ENCODE measurements at places on chromosomes 11 and 22. TPM values are rescaled to one million over a fixed set of nuclear protein-coding genes. Genes with fewer than 3 reads are reported as not detected.

PRR5L gene
- total RNA-seq: 5.1 TPM

GLYATL2 gene
- total RNA-seq: not detected

LRRC75B gene
- total RNA-seq: 2.2 TPM

IL10RA gene
- total RNA-seq: not detected

GAB4 gene
- total RNA-seq: not detected

ARHGAP20 gene
- total RNA-seq: not detected

GRCh38 chr11:69841170-69841858 lies 22.1 kb upstream of the FGF3 start:
- DNase-seq: no peak

GRCh38 chr11:65304613-65305012 lies 10.1 kb upstream of the CDC42EP2 start:
- DNase-seq: no peak

DNA sequence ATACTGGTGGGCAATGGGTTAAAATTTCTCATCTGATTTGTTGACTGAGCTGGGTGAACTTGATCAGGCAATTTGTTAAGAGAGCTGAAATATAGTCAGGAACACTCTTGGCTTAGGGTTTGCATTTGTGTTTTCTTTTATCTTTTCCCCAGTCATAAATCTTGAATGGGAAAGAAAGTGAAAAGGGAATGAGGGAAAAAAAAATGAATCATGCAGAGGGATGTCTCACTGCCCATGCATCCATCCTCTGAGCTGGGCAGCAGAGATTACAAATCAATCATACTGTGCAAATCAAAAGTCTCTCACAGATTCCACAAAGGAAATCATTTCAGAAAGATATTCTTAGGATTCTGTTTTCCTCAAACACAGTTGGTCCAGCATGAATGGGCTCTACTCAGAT lies 174.2 kb upstream of the MPPED2 start:
- no peak for DNase-seq

GRCh38 chr11:69374110-69374945 lies 80.4 kb downstream of the MYEOV start:
- DNase-seq: no peak

- no peak for DNase-seq
Observed at GRCh38 chr11:130674686-130675308, 226.4 kb downstream of the ADAMTS15 start.

DNA sequence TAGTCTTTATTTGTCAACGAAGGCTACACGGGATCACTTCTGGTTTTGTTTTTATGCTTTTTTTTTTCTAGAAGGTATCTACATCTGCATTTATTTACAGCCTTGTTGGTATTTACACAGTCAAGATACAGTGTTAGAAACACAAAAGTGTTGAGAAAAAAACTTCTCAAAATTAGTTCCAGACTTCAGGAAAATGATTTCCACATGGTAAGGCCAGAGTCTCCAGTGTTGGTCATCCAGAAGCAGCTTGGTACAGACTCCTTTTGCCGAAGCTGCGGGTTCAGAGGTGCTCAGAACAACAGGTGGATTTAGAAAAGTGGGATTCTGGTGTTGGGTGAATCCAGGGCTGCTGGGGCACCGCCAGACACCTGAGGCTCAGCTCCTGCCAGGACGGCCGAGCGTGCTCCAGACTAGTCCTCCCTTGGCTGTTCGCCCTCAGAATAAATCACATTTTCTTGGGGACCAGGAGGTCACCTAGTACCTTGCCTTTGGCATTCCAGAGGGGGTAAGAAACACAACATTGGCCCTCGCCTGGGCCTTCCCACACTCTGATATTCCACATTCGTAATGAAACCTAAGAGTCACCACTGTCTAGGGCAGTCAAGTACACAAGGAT lies 78.7 kb upstream of the NARS2 start:
- DNase-seq: no peak
